Tibial nerve (tissue), 4 donors: ENCODE measurements at places on chromosomes 1 and 21.

- no peak for DNase-seq
Observed at GRCh38 chr1:212291505-212292134, 6.4 kb downstream of the PPP2R5A start.

DNA sequence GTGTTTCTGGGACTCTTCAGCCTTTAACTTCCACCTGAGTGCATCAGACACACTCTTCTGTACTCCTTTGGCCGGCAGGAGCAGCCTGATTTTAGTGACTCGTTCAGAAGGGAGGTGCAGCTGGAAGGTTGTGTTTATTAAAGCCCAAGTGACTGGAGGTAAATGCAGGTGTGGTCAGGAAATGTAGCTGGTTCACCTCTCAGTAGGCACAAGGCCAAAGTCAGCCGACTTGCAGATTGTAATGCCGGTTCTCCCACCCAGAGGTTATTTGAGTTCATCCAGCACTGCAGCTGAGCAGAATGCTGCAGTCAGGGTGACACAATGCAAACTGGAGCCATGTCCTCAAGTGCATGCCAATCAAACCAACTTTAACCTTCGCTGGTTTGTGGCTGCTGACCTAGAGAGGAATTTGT lies 91.5 kb downstream of the SPATA46 start:
- no peak for DNase-seq

- no peak for DNase-seq
Observed at GRCh38 chr21:31266241-31266640, 77.8 kb downstream of the TIAM1 start.

- DNase-seq: no peak
Observed at GRCh38 chr1:224333939-224334786, 4.2 kb upstream of the NVL start.

GRCh38 chr1:21818656-21819055 lies 6.6 kb downstream of the LDLRAD2 start:
- DNase-seq: no peak

- DNase-seq: no peak
Observed at GRCh38 chr1:205310976-205311704, 10.4 kb downstream of the NUAK2 start.

GRCh38 chr1:239723776-239724367 lies 337.5 kb downstream of the CHRM3 start:
- DNase-seq: no peak

GRCh38 chr21:31260790-31261189 lies 83.3 kb downstream of the TIAM1 start:
- DNase-seq: no peak

DNA sequence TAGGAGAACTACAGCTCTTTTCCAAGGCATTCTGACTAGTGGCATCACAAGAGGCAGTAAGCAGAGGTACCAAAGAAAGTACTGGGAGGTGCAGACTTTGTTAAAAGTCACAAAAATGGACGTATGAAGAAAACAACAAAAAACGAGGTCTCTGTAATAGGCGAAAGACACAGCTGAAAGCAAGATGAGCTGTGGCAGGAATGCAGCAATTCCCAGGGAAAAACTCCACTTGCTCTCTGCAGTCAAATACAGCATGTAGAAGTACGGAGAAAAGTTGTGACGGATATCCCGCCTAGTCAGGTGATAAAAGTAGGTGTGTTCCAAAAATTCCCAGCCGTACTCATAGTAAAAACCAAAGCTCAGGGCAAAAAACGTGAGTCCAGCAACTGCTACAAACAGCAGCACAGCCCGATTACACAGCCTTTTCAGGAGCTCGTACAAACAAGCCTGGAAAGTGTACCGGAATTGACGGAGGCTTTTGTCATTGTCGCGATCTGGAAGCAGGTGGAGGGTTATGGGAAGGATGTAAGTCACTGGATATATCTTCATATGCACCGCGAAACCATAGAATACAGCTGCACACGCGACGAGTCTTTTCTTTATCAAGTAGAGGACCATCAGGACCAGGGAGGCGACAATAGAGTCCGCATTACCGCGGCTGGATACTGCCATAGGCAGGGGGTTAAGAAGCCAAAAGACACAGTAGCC lies 979 bp downstream of the PIGM start:
- no peak for DNase-seq

- no peak for DNase-seq
Observed at GRCh38 chr21:17388226-17388625, 124.6 kb upstream of the CXADR start.

DNA sequence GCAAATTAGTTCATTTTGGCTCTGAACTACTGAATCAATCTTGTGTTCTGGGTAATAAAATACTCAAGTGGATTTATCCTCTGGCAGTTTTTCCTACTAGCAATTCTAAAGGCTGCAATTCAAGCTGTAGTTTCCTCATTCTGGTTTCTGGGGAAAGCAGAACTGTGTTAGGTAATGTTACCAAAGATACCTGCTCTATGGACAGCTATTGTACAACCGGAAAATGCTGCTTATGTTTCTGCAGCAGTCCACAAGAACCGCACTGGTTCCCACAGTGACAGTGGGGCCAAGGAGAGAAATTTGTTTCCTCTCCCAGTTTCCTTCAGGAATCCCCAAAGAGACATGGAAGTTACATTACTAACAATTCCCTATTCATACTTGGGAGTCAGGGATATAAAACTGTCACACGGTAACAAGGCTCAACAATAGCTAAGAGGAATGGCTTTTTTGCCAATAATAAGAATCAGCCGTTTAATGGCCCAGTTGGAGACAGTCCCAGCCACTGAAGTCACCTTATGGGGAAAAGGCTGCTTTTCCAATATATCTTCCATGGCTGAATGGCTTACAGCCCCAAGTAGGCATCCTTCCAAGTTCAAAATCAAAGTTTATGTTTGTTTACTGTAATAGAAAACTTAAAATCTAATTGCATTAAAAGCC lies 52.6 kb downstream of the PCNX2 start:
- no peak for DNase-seq

DNA sequence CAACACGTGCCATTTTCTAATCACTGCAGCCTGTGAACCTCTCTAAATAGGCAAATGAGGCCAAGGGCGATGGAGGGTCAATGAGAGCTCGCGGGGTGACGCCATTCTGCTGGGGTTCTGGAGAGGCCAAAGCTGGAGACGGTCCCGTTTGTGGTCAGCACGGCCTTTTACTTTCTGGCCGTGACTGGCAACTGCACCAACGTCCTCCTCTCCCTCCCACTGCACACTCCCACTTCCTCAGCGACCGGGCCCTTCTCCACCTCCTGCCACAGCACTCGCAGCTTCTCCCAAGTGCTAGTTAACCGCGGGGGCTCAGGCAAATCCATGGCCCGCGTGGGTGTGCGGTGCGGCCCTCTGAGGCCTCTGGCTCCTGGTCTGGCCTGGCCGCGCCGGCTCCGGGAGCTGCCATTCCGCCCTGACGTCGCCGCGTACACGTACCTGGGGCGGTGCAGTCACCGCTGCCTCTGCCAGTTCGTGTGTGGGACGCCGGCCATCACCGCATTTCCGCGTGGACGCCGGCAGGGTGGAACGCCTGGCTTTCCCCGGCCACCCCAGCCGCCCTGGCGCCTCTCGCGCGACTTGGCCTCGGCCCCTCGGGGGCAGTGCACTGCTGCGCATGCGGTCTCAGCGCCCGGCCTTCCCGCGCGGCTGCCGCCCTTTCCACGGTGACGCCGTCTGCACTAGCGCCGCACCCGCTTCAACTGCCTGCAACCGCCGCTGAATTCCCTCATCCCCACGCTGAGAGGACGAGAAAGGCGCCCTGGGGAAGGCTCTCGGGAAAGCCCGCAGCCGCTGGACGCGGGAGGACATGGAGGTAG lies 18.2 kb downstream of the OR2C3 start:
- DNase-seq: no peak

GRCh38 chr1:246182149-246182851 lies 324.8 kb downstream of the SMYD3 start:
- no peak for DNase-seq

DNA sequence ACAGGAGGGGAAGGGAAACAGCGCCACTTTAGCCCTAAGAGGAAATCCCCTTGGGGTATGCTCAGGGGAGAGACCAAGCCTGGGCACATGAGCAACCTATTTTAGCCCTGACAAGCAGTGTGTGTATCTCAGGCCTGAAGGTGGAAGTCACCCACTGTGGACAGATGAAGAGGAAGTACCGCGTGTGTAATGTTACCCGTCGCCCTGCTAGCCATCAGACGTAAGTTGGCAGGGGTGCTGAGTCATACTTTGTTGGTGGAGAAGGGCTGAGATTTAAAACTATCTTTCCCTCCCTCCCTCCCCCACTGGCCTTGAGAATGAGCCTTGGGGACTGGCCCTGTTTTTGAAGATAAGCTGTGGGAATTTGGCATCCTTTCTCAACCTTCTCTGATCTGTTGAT lies 11.2 kb downstream of the AGO1 start:
- DNase-seq: peak; percentile 23

DNA sequence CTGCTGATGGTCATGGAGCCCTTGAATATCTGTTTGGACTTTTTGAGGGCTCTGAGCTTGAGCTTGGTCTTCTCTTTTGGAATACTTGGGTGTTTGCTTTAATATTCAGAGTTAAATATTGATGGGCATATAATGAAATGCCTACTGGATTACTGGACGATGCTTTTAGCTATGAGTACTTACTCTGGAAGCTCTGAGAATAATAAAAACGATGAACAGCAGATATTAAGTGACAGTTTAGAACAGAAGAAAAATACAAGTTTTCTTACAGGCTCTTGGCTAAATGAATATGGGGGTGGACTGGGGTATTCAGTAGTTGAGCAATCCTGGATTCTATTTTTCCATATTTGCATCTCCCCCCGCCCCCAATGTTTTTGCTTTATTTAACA lies 20.7 kb downstream of the GALNT2 start:
- DNase-seq: no peak

DNA sequence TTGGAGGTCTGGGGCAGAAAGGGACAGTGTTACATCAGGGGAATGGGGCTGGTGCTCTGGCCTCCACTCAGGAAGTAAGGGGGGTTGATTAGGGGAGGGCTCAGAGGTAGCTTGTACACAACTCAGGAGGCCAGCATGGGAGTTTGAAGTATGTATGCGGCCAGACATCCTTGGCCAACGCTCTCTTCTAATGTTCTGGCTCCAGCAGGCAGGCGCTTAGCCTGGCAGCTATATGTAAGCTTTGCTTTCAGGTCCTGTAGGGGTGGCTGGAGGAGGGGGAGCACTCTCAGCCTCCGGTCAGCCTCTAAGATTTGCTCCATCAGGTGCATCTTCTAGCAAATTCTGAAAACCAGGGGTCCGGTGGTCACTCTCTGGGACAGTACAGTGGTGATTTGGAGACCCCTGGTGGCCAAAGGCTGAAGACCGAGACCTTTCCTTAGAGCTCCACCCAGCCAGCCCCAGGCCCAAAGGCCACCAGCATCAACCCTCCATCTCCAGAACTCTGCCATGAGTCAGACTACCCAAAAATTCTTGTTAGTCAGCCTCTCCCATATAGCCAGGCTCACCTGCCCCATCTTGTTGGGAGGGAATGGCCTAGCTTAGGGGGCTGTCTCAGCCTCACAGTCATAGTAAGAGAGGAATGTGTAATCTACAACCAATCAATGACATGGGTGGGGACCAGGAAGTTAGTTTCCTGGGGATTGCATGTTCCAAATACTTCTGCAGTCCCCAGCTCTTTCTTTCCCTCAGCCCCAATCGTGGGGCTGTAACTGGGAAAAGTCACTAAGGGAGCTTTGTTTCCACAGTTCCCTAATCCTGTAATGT lies 9.7 kb upstream of the COL8A2 start:
- DNase-seq: peak; percentile 80

DNA sequence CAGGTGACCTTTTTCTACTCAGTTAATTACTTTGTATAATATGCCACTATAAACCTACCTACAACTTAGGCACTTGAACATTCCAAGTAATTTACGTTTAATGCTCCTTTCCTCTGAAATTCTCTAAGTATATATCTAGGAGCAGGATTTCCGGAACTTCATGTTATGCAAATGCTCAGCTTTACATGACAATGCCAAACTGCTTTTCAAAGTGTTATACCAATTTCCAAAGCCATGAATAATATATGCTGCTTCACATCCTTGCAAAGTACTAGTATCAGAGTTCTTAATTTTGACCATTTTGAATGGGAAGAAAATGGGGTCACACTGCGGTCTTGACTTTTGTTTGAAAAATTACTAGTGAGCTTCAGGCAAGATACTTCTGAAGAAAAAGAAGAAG lies 5.8 kb upstream of the XCL1 start:
- no peak for DNase-seq

- DNase-seq: no peak
Observed at GRCh38 chr1:201371276-201371675, 6.2 kb downstream of the TNNT2 start.

- DNase-seq: no peak
Observed at GRCh38 chr1:30451532-30452125, 271.8 kb downstream of the MATN1 start.

DNA sequence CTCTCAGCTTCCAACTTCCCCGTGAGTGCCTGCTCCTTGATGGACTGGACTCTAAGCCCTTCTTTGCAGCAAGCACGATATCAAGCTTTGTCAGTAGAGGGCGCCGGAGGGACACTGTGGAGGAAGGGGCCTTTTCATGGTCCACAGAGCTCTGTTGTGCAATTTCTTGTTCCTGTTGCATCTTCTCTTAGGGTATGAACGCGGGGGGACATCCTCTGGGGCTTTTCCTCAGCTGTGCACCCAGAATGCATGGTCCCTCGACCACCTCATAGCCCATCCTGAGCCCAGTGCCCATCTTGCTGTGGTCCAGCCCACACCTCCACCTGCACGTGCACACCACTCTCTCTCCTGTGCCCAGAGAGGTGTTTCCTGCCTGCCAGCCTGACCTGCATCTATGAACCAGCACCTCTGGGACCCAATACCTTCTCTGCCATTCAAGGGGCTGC lies 556.8 kb downstream of the PTPRU start:
- peak; percentile 65 for DNase-seq

DNA sequence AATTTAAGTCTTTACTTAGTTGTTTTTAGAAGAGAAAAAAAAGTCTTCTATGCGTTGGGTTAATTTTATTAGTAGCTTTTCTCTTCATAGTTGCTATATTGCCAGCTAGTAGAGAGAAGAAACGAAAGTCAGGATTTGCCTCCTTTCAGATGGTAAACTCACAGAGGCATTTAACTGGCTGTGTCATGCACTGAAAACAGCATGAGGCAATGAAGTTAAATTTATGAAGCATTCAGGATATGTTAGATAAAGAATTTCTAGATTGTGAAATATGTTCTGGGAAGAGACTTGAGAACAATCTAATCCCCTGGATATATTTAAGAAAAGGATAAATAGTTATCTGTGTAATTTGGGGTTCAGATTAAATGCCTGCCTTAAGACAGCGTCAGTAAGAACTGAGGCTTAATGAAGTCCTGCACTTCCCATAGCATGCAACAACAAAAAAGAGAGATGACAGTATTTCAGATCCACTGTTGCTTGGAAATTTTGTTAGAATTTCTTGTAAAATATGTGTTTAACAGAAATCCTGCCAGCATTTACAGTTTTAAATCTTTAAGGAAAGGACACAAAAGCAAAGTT lies 1.7 kb downstream of the ANGPTL1 start:
- DNase-seq: no peak

DNA sequence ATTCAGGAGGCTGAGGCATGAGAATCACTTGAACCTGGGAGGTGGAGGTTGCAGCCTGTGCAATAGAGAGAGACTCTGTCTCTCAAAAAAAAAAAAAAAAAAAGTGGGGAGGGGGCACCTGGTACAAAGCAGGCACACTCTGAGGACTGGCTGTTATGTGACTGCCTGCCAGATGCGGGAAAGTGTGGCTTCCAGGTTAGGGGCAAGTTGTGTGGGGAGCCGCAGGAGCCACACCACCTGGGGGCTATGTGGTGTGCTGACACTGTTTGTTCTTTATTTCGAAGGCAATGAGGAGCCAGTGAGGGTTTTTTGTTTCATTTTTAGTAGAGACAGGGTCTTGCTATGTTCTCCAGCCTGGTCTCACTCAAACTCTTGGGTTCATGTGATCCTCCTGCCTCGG lies 5.7 kb downstream of the THEMIS2 start:
- no peak for DNase-seq

GRCh38 chr1:2300851-2301606 lies 72.9 kb downstream of the SKI start:
- DNase-seq: peak; percentile 82
